Karpas-422 (cell line): ENCODE measurements at places on chromosomes 2 and 18.
A peak's percentile ranks its signal among the peaks of the same experiment; 100 is the strongest.

GRCh38 chr2:196168181-196168580, 3.2 kb downstream of the STK17B start:
- no peak for DNase-seq

DNA sequence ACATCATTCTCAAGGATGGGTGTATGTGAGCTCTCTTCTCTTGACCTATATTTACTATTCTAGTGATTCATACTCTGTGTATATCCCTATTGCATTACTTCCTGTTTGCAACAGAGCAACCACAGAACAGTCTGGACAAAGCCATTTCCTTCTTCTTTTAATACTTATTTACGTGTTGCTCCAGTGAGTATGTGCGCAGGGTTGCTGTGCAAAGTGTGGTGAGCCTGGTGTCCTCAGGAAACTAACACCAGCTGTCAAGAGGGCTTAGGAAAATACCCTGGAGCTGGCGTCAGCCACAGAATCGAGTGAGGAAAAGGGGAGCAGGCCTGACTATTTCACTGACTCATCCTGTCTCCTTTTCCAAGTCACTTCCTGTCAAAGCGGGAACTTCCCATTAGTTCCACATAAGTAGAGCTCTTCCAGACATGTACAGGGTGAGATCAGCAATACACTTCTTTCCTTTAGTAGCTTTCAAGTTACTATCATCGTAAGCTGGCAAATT, 214.1 kb upstream of the COPS8 start:
- no peak for DNase-seq

GRCh38 chr2:173359231-173359630, 4.6 kb downstream of the CDCA7 start:
- no peak for DNase-seq

GRCh38 chr2:160459538-160460332, 33.9 kb downstream of the RBMS1 start:
- DNase-seq: no peak

DNA sequence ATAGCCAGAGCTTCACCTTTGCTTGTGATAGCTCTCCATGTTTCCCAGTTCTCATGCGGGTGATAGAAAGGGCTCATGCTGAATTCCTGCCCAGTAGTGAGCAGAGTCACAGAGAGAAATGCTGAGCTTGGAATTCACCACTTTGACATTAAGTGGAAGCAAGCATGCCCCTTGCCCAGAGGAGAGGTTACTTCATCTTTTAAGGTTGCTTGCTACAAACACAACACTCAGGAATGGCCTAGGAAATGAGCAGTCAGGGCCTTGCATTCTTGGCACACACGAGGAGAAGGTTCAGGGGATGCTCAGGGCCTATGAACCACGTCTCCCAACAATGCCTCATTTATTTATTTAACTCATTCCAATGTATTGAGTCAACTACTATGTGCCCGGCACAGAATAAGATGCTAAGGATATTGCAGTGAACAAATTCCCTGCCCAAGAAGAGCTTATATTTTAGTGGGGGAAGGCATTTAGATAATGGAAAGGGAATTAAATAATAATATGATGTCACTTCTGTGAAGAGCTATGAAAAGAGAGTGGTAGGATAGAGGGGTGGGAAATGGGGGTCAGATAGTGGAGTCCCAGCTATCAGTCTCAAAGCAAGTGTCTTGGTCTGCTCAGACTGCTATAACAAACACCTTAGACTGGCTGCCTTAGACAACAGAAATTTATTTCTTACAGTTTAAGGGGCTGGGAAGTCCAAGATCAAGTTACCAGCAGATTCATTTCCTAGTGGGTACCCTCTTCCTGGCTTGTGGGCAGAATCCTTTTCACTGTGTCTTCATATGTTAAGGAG, 42.1 kb downstream of the DDX18 start:
- DNase-seq: no peak

DNA sequence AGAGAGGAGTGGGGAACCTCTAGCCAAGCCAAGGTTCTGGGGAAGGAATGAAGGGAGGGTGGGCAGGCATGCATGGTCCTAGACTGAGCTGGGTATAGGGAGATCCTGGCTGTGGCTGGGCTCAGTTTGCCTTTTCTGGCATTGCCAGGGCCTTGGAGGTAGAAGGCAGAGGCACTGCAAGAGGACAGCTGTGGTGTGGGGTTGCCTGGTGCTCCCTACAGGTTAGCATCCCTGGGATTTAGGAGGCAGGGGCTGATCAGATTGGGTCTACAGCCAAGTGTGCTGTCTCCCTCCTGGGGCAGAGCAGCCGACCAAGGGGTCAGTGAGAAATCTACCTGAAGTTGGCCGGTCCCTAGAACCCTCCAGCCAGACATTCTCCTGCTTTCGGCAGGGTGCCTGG, 15.9 kb downstream of the ABCG8 start:
- DNase-seq: no peak

DNA sequence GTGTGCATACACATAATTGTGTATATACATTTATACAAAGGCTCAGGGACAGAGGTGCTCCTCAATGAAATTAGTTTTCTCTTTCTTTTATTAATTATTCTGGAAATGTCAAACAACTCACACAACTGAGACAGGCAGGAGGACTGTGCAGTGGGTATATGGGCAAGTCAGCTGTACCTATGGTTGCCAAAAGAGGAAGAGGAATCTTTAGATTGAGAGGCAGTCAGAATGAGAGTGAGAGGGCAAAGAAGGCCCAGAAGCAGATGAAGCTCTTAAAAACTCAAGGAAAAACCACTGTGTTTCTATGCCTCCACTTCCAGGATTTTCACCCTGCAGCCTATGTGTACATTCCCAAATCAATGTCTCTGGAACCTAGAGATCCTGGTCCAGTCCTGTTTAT, 79.1 kb downstream of the CACNB4 start:
- DNase-seq: no peak

GRCh38 chr2:27308359-27308881, at the start of gene UCN:
UCN (minus strand) TSS chr2:27308445; CDS start chr2:27307895, 550 bp downstream.
- DNase-seq: no peak

DNA sequence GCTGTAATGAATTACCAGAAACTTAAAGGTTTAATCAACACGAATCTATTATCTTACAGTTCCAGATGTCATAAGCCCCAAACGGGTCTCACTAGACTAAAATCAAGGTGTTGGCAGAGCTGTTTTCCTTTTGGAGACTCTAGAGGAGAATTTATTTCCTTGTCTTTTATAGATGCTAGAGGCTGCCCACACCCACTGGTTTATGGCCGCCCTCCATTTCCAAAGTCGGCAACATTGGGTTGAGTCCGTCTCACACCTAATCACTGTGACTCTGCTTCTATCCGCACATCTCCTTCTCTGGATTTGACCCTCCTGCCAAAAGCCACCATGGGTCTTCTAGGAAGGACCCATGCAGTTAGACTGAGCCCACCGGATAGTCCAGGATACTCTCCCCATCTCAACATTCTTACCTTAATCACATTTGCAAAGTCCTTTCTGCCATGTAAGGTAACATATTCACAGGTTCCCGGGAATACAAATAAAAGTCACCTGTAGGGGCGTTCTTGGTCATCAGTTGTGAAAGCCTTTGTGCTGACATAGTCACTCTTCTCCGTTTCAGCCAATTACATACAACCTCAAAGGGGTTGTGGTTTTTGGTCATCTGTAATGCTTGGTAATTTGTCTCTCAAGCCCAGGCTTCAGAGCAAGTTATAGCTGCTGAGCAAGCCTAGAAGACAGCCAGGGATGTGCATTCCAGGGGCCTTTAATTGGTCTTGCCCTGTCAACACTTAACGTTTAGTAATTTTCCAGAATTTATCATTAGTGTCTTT, 179.4 kb downstream of the ANTXR1 start:
- DNase-seq: no peak

- no peak for DNase-seq
Measured at GRCh38 chr2:240494194-240494793, 58.8 kb downstream of the GPC1 start.

DNA sequence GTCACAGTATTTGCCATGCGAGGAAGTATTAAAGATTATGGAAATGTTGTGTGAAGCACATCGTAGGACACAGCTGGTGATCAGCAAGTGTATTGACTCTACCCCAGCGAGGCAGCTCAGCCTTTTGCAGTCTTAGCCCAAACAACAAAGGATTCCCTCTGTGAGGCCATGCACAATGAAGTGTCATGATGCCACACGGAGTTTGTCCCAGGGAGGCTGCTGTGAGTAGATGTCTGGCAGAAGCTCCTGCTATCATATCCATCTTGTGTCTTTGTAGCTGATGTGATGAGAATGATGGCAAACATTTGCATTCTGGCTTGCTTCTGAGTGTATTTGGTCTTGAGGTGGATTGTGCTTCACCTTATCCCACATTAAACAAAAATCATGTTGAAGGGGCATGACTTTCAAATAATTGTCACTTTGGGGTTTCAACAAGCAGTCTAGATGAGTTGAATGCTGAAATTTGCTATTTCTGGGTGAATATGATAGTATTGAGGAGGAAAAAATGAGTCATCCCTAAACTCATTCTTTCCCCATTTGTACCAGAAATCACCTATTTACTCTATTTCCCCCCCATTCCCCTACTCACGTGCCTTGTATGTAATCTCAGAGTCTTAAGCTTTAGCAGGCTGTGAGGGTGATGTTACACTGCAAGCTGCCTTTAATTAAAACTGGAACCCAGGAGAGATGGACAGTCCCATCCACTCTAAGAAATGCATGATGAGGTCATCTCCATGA, 273.5 kb downstream of the RNF144A start:
- DNase-seq: no peak

DNA sequence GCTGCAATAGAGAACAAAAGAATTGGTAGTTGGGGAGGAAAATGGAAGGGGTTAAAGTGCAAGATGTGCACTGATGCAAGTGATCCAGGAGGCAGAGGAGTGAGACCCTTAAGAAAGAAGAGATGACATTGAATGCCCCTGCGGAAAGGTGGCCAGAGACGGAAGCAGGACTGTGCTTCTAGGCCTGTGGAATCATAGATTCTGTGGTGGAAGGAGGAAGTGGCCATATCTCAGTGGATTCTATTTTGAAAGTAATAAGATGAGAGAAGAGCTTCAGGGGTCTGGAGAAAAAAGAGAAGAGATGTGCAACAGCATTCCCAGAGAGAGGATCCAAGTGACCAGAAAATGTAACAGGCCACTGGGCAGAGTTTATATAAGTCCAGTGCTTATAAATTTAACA, 18.6 kb upstream of the GYPC start:
- DNase-seq: no peak

GRCh38 chr2:241794250-241794823, 14.7 kb upstream of the NEU4 start:
- no peak for DNase-seq

GRCh38 chr2:72993147-72993932, 76.0 kb downstream of the EMX1 start:
- peak; percentile 87 for DNase-seq

GRCh38 chr2:204074456-204074855, 137.9 kb downstream of the ICOS start:
- no peak for DNase-seq

- no peak for DNase-seq
Measured at GRCh38 chr2:144660518-144661316, 140.8 kb upstream of the ZEB2 start.

DNA sequence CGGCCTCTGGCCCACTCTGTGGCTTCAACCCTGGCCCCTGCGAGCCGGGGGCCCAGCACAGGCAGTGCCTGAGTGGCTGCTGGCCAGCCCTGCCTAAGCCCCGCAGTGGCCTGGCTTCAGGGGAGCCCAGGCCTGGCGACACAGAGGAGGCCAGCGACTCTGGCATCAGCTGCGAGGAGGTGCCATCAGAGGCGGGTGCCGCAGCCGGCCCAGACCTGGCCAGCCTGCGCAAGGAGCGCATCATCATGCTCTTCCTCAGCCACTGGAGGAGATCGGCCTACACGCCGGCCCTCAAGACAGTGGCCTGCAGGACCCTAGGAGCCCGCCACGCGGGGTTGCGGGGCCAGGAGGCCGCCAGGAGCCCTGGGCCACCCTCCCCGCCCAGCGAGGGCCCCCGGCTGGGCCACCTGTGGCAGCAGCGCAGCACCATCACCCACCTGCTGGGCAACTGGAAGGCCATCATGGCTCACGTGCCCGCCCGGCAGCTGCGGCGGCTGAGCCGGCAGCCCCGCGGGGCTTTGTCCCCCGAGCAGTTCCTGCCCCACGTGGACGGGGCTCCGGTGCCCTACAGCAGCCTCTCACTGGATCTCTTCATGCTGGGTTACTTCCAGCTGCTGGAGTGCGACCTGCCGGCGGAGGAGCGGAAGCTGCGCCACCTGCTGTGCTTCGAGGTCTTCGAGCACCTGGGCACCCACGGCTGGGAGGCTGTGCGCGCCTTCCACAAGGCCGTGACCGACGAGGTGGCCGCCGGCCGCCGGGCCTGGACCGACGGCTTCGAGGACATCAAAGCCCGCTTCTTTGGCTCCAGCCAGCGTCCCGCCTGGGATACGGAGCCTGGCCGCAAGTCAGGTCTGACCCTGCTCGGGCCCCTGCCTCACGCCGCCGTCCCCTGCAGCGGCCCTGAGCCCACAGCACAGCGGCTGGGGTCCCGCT, 7.5 kb upstream of the KLHL30 start:
- DNase-seq: no peak

GRCh38 chr18:39701839-39702238, 2136.2 kb upstream of the CELF4 start:
- DNase-seq: no peak

- peak; percentile 53 for DNase-seq
Measured at GRCh38 chr2:56191617-56192016, 7.8 kb downstream of the CCDC85A start.

- DNase-seq: no peak
Measured at GRCh38 chr2:17916584-17916983, 38.1 kb downstream of the KCNS3 start.

- peak; percentile 44 for DNase-seq
Measured at GRCh38 chr2:98759827-98760625, 29.1 kb upstream of the MGAT4A start.

- no peak for DNase-seq
Measured at GRCh38 chr2:201959198-201959597, 74.5 kb upstream of the FZD7 start.

DNA sequence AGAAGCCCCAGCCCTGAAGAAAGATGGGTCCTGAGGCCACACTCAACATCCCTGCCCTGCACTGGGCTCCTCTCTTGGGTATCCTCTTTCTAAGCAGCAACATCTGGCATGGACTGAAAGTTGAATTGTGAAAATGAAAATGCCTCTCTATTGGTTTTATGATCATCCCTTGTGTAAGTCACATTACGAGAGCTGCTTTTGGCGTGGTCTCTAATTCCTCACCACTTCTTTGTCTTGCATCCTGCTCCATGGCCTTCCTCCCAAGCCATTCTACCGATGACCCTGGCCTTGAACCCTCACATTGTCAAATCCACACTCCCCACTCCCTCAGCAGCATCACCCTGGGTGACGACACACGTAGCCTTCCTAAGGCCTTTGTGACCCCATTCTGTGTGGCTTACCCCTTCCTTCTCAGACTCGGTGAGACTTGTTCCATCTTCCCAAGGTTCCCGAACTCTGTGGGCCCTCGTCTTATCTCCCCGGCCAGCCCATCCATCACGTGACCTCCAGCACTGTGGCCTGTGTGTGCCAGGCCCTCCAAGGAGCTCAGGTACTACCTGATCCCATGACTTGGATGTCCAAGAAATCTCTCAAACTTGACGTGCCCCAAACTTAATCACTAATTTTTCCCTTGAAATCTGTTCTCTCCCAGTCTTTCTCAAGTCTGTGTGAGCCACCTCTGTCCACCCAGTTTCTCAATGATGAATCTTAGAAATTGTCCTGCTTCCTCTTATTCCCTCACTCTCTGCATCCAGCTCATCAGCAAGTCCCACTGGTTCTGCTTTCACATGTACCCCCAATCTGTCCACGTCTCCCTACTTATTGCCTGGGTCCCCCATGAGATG, 194.7 kb upstream of the HS6ST1 start:
- no peak for DNase-seq
